ENCODE measurements at places on chromosomes 7 and 10. TPM values are rescaled to one million over a fixed set of nuclear protein-coding genes. Genes with fewer than 3 reads are reported as not detected.
A peak's percentile ranks its signal among the peaks of the same experiment; 100 is the strongest.

The TMEM178B gene
- 0.94 TPM for total RNA-seq

DNA sequence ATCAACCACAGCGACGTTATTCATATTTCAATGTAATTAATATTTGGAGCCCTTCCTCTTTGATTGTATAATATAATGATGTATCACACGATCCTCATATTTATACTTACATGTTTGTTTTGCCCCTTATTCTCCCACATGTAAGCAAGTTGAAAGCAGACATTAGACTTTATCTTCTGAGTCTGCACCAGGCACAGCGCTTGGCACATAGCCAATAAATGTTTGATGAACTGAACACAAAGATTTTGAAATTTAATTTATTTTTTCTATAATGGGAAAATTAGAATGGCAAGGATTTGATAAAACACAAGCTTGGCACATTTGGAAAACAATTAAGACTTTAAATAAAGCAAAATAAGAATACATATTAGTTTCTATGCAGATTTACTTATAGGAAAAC is 31.6 kb downstream of the ZFAND4 start:
- no peak for ATAC-seq

The LRRC18 gene
- total RNA-seq = not detected

GRCh38 chr7:131819891-131820290 is 263.5 kb upstream of the PODXL start:
- no peak for ATAC-seq

- no peak for ATAC-seq
Measured at GRCh38 chr7:29192811-29193210, 1.8 kb upstream of the CHN2 start.

The SDK1 gene
- total RNA-seq = 7.9 TPM

The OR2A42 gene
- 0.39 TPM for total RNA-seq

The GLI3 gene
- total RNA-seq = 18.2 TPM

- ATAC-seq = no peak
Measured at GRCh38 chr10:110434489-110435096, 63.1 kb upstream of the DUSP5 start.

The PDZD7 gene
- 0.39 TPM for total RNA-seq

DNA sequence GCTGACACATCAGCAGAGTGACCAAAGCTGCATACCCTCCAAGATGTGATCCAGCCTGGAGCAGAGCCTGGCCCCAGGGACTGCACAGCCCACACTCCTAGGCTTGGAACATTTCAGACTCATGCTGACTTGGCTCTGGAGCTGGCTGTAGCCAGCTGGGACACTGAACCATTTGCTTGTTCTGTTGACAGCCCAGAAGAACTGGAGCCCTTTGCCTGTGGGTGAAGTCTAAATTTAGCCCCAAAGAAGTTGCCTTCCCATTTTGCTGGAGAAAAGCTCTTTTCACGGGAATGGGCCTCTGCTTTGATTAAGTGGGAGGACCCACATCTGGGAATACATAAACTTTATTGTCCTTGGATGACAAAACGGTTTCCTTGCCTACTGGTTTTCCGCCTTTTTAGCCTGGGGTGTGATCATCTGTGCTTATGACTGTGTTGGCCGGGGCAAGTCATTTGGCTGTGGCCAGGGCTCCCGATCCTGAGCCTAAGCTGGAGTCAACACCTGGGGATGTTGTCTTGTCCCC is 186.2 kb upstream of the BMPER start:
- peak; percentile 63 for ATAC-seq

The SEPHS1 gene
- total RNA-seq = 42.4 TPM

The C7orf33 gene
- not detected for total RNA-seq

GRCh38 chr7:5139998-5140397 is 50.0 kb upstream of the WIPI2 start:
- no peak for ATAC-seq

The VWDE gene
- total RNA-seq = not detected

DNA sequence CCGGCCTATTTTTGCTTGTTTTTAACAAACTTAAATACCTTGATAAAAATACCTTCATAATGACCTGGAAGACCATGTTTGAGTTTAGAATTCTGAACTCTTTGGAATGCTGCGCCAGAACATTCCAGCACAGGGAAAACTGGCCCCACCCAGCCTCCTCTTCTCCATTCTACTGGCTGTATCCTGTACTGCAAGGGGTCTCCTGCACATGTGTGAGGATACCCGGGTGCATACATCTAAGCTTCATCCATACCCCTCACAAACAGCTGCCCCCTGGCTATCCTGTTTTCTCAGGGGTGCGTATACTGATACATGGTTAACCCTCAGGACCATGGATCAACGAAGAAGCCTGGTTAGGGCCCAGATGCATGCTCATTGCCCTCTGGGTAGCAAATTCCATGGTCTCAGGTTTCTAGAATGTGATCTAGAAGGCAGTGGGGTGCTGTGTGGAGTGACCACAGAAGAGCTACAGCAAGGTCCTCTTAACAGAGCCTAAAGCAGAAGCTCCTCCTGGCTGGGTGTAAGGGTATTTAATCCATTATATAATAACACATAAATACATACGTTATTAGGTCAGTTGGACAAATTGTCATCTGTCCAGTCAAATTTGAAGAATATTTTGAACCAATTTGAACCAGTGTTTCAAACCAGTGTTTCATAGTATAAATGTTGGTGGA is 26.1 kb downstream of the HACD1 start:
- ATAC-seq = no peak

DNA sequence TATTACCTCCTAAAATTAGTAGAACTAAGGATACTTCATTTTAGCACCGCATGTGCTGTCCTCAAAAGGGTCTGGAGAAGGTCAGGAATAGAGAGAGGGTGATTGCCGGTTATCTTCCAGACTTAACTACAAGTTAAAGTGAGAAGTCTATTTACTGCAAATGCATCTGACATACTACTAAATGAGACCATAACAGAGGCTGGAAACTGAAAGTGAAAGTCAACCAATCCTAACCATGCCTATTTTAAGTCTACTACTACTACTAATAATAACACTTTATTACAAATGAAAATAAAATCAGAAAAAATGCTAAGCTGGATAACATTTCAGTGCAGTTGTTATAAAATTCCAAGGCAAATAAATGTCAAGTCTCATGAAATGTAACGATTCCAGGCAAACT is 244.7 kb downstream of the KIF20B start:
- ATAC-seq = no peak

GRCh38 chr10:24374134-24374915 is 165.4 kb downstream of the KIAA1217 start:
- ATAC-seq = no peak

- ATAC-seq = no peak
Measured at GRCh38 chr10:132906836-132907235, 35.5 kb downstream of the CFAP46 start.

The MICALL2 gene
- total RNA-seq = 6.6 TPM

DNA sequence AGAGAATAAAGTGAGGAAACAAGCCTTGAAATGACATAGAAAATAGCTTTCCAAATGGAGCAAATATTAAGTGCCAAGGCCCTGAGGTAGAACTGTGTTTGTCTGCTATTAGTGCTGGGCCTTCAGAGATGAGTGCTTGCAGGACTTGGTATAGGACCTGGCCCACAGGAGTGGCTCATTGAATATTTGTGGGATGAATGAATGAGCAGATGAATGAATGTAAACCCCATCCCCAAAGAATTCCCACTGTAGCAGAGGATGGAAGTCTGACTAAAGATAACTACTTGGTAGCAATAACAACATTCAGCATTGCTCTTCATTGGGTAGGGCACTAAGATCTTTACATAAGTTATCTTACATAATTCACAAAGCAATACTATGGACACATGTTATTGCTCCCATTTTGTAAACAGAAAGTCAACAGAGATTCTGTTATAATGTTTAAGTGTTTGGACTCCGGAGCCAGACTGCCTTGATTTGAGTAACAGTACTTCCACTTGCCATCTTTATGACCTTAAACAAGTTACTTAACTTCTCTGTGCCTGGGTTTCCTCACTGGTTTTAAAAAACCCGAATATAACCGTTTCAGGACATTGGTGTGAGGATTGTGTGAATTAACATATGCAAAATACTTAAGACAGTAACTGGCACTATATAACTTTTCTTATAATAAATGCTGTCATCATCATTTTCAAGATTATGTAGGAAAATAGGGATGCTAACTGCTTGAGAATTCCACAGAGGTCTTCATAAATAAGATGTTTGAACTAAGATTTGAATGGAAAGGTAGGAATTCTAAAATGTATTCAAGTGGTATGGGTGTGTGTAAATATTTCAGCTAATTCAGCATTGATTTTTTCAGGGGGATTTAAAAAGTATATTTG is 141.9 kb downstream of the PRKG1 start:
- ATAC-seq = no peak

The PHYHIPL gene
- total RNA-seq = 1.1 TPM

DNA sequence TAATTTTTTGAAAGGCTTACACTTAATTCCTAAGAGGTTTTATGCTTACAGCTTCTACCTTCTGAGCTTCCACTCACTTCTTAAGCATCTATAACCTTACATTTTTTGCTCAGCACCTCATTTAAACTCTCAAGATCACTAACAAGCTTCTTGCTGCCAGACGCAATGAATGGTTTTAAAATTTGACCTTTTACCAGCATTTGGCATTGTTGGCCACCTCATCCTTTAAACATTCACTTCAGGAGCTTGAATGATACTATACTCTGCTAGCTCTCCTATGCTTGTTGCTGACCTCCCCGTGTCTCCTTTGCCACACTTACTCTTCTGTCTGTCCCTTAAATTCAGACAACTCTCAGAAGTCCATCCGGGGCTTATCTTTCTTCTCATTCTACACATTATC is 37.7 kb upstream of the ODAD2 start:
- no peak for ATAC-seq

The RELN gene
- 8.6 TPM for total RNA-seq

DNA sequence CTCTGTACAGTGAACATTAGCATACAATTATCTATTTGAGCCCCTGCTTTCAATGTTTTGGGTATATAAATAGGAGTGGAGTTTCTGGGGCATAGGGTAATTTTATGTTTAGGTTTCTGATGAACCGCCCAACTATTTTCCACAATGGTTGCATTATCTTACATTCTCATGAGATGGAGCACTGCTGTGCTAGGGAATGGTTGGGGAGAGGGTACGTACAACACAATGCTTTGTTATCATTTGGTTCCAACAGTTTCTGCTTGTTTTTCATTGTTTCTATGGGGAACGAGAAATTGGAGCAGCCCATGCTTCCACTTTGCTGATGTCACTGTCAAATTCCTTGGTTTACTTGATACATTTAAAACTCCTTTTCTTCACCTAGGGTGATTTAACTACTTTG is 1115.3 kb downstream of the REEP3 start:
- ATAC-seq = no peak

The ELN gene
- 455 TPM for total RNA-seq

The CPA4 gene
- not detected for total RNA-seq

The POLD2 gene
- total RNA-seq = 45.3 TPM

DNA sequence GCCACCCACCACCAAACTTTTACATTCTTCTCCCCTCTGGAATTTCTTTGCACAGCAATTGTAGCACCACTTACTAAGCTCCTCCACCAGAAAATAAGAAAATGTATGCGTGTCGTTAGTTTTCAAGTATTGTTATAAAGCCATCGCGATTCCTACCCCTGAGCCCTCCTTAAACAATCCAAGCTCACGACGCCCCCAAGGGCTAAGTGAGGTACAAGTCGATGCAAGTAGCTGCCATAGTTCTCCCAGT is 1.3 kb downstream of the FRAT2 start:
- no peak for ATAC-seq

The FXYD4 gene
- not detected for total RNA-seq

The JAKMIP3 gene
- total RNA-seq = 1.2 TPM

The TMEM236 gene
- 0.94 TPM for total RNA-seq

DNA sequence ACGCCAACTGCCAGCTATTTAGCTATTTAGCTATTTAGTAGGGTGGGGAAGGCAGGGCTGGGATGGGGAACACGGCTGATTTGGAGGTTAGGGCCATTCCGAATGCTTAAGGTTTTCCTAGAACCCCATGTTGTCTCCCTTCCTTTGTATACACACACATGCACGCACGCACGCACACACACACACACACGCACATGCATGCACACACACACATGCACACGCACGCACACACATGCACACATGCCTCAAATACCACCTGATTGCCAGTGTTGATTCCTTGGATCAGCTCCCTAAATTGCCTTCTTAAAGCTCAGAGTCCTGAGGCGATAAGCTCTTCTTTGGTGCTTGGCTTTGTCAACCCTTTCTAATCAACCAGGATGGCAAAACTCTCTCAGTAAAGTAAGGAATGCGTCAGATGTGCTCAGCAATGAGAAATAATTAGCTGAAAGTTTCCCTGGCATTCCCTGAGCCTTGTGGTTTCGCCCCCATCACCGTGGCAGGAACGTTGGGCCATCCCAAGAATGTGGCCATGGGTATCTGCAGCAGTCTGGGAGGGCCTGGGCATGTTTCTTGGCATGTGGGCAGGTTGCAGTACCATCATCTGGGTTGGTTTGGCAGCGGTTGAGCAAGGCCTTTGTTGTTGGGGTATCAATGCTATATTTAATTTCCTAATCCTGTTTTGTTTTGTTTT is 305.6 kb downstream of the LRMDA start:
- ATAC-seq = no peak

The NFE2L3 gene
- 3.0 TPM for total RNA-seq

- no peak for ATAC-seq
Measured at GRCh38 chr10:119668461-119668860, 17.3 kb downstream of the BAG3 start.

DNA sequence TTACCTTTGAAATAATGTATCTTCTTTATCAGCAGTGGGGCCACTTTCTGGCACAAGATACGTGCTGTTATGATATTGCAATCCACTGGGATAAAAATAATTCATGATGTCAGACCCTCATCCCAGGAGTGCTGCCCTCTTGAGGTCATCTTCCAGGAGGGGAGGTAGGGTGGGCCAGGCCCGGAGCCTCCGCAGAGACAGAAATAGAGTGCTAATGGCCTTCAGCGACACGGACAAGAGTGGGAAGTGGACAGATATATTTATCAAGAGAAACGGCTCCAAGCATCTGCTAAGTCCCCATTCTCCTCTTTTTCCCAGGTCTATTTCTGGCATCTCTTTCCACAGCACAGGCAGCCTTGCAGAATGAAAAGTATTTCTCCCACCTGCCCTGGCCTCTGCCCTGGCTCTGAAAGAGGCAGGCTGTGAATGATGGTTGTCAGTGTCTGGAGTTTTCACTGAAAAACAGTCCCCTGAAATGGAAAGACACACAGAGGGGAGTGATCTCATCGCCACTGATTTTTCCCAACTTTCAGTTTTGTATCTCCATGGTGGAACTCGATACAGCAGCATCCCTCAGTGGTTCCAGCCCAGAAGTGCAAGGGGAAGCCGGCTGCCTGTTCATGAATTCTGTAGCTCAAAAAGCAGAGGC is 251.7 kb upstream of the MYO3A start:
- ATAC-seq = no peak

The MBLAC1 gene
- 4.8 TPM for total RNA-seq

GRCh38 chr7:148230296-148230695 is 360.3 kb upstream of the C7orf33 start:
- no peak for ATAC-seq

GRCh38 chr7:130875-131780 is 61.2 kb upstream of the FAM20C start:
- ATAC-seq = no peak

DNA sequence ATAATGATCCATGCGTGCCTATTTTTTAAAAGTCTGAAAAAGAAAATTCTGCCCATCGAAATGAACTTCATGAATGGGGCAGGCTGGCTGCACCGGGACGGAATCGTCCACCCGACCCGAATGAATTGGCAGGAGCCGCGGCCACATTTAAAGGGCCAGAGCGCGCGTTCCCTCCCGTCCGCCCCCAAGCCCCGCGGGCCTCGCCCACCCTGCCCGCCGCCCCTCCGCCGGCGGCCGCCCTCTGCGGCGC is 319 bp upstream of the GATA3 start:
- ATAC-seq = no peak

GRCh38 chr10:80421707-80422536 is 13.6 kb downstream of the PRXL2A start:
- no peak for ATAC-seq

- ATAC-seq = no peak
Measured at GRCh38 chr10:5540080-5540479, 15.3 kb downstream of the CALML3 start.

The OR2A5 gene
- total RNA-seq = not detected

Measured in gastroesophageal sphincter (tissue), 4 donors.